ENCODE measurements at places on chromosomes 2 and 18. TPM values are rescaled to one million over a fixed set of nuclear protein-coding genes. Genes with fewer than 3 reads are reported as not detected.
A peak's percentile ranks its signal among the peaks of the same experiment; 100 is the strongest.

- no peak for DNase-seq
Measured at GRCh38 chr2:155412598-155412997, 714.1 kb downstream of the KCNJ3 start.

The DSG1 gene
- 0.77 TPM for total RNA-seq

DNA sequence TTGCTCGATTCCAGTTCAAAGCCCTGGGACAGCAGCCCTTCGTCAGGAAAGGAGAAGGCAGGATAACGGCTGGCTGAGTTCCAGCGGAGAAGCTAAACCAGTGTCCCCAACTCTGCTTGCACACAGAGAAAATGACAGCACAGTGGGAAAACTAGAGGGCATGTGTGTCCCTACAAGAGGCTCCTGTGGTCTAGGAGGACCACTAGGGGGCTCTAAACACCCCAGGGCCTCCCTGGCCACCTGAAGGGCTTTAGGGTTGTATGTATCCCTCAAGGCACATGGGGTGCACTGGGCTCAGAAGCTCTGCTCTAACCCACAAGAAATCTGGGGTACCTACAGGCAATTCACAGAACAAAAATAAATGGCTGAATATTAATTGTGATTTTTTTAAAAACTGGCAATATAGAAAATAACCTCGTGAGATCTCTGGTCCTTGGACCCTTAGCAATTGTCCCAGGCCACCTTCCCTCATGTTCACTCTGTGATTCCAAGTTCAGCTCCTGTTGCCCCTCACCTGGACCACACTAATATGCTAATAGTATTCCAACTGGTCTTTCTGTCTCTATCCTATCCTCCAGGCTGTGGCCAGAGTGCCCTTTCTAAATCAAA, 17.5 kb downstream of the STAT1 start:
- no peak for DNase-seq

- DNase-seq, result no peak
Measured at GRCh38 chr2:165407466-165407865, 62.0 kb upstream of the CSRNP3 start.

DNA sequence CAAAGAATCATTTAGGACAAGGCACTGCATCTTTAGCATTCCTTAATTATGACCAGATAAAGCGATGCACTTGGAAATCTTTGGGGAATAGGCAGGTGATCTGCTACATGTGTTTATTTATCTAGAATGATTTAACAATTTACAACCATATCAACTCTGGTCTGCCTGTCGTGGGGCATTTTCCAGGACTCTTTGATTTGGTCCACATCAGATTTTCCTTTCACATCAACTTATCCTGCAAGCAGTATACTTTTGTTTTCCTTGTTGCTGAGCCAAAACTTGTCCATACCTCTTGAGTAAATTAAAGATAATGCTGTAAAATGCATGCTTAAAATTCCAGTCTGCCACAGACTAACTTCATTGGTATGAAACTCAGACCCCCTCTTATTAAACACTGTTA, 312.4 kb upstream of the TCF4 start:
- DNase-seq, result no peak

DNA sequence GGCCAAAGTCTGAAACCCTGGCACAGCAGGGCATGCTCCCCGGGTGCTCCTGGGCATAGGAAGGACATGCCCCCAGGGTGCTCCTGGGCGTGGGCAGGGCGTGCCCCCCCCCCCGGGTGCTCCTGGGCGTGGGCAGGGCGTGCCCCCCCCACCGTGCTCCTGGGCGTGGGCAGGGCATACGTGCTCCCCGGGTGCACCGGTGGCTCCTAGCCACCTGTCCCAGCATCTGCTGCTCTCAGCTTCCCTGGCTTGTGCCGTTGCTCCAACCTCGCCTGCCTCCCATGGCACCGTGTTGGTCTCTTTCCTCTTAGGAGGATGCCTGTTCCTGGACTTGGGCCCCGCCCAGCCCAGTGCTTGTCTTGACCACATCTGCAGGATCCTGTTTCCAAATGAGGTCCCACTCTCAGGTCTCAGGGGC, 95.6 kb upstream of the CTDP1 start:
- peak; percentile 9 for DNase-seq

The DPYSL5 gene
- not detected for total RNA-seq

DNA sequence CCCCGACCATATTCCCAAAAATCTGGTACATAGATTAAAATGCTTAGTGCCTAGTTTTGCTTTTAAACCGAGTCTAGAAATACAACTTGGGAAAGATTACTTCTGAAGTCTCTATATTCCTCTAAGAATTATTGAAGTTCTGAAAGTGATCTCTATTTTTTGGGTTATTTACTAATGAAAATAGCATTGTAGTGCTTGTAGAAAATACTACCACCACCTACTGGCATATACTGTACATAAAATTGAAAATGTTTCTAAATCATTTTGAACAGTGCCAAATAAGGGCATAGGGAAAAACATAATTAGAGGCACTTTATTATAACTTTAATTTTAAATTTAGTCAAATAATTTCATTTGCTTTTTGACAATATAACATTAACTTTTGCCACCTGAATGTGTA, 1399.6 kb upstream of the ZEB2 start:
- DNase-seq, result no peak

DNA sequence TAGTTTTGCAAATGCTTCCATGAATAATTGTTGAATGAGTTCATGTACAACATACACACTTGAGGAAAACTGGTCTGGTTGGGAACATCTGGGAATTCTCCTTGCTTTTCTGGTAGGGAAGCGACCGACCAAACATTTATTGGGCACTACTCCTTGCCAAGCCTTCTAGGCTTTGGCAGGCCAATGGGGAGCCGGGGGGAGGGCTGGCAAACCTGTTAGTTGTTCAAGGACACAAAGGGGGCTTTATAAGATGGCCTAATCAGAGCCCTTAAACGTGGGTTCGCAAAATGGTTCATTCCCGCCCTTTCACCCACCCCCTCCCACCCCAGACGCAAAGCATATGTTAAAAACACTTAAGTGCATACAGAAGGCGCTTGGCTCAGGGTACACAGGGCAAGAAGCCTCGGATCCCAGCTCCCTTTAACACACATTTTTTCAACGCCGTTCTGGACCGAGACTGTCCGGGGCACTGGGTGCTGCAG, 844 bp upstream of the VSNL1 start:
- DNase-seq, result peak; percentile 46

The IL36G gene
- total RNA-seq, result not detected

DNA sequence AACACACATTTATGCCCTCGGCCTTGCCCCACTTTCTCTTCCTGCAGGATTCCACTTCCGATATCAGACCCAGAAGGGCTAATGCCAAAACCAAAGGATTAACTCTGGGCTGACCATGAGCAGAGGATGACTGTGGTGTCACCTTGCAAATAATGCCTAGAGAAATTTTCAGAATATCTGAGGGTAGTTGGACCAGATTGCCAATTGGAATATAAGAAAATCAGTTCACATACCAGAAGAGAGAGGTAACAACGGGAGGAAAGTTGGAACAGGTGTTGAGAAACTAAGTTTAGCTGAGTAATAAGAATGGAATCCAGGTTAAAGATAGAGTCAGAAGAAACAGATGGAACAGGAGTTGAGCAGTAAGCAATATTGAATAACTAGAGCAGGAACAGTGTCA, 232.7 kb upstream of the UBE2E3 start:
- no peak for DNase-seq

DNA sequence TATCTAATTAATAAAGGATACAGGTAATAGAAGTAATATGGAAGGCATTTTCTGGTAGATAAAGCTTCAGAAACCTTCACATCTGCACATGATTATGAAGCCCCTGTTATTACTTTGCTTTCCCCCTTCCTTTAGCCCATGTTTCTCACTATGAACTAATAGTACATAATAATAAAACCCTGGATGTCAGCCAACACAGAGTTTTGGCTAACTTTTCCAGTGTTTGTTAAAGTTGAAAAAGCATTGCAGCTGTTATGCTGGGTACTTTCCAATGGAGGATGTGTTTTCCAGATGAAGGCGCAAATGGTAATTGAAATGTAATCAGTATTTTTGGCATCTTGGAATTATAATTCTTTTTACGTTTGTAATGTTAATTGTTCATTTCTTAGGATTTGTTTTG, 43.5 kb downstream of the SPTBN1 start:
- no peak for DNase-seq

- no peak for DNase-seq
Measured at GRCh38 chr2:189628817-189629530, 32.3 kb upstream of the ASNSD1 start.

The RAX gene
- total RNA-seq, result not detected

GRCh38 chr2:224175538-224175937, 136.5 kb upstream of the SERPINE2 start:
- no peak for DNase-seq

The KIF1A gene
- total RNA-seq, result 1.6 TPM

GRCh38 chr2:205245001-205245400, 437.3 kb upstream of the NRP2 start:
- DNase-seq, result no peak

- DNase-seq, result no peak
Measured at GRCh38 chr2:186308347-186308746, 177.7 kb upstream of the ZC3H15 start.

GRCh38 chr2:196963043-196963442, 36.5 kb upstream of the PGAP1 start:
- no peak for DNase-seq

DNA sequence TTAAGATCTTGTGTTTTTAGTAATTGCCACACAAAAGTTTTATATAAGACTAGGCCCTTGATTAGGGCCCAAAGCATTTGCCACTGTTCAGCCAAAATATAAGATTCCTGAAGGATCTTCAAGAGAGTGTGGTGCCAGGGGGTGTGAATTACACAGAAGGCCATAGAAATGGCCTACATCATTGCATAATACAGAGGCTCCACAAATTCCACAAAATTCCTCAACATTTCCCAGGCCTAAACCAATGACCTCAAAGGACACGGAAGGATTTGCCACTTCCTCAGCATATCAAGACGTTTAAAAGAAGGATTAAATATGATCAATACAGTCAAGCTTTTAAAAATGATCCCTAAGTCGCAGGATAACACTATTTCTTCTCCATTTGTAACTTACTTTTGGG, 24.1 kb downstream of the COL6A3 start:
- DNase-seq, result no peak

The KLHL29 gene
- 0.69 TPM for total RNA-seq

DNA sequence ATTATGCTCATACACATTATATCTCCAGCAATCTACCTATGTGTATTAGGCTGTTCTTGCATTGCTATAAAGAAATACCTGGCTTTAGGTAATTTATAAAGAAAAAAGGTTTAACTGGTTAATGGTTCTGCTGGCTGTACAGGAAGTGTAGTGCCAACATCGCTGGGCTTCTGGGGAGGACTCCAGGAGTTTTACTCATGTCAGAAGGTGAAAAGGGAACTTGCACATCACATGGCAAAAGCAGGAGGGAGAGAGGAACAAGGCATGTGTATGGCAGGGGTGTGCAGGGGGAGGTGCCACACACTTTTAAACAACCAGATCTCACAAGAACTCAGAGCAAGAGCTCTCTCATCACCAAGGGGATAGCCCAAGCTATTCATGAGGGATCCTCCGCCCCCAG, 715.4 kb upstream of the ZEB2 start:
- DNase-seq, result no peak

DNA sequence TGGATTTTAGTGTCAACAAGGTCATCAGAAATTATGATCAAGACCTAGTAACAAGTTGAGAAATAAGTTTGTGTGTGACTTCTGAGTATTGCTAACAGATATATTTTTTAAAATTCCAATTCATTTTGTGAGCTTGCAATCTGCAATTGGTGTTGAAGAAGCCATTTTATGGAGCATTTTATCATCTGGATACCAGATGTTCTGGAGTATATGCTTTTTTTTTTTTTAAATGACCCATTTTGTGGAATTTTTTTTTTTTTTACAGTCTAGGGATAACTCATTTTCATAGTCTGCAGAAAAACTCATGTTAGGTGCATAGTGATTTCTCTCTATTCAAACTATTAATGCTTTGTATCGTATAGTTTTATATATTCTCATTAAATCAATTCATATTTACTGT, 12.6 kb downstream of the QPCT start:
- DNase-seq, result no peak

GRCh38 chr2:120293096-120294007, 40.7 kb downstream of the RALB start:
- no peak for DNase-seq

GRCh38 chr2:246489-247144, 17.2 kb downstream of the SH3YL1 start:
- DNase-seq, result no peak

GRCh38 chr2:8142461-8142860, 539.4 kb upstream of the ID2 start:
- no peak for DNase-seq

GRCh38 chr18:58727776-58728500, 56.7 kb downstream of the MALT1 start:
- peak; percentile 45 for DNase-seq

- no peak for DNase-seq
Measured at GRCh38 chr18:40987581-40987980, 967.5 kb upstream of the PIK3C3 start.

The SDC1 gene
- 0.42 TPM for total RNA-seq

The TUBA4B gene
- not detected for total RNA-seq

The FARP2 gene
- total RNA-seq, result 18.6 TPM

GRCh38 chr2:145339646-145340045, 819.7 kb upstream of the ZEB2 start:
- DNase-seq, result no peak

The EVX2 gene
- total RNA-seq, result not detected

The SPC25 gene
- 0.55 TPM for total RNA-seq

The CRACDL gene
- 4.0 TPM for total RNA-seq

The COLEC11 gene
- 2.1 TPM for total RNA-seq

The PLB1 gene
- total RNA-seq, result 3.3 TPM

GRCh38 chr2:198004173-198004572, 199.8 kb downstream of the PLCL1 start:
- DNase-seq, result no peak

GRCh38 chr2:165549619-165550018, 80.1 kb downstream of the CSRNP3 start:
- DNase-seq, result no peak

DNA sequence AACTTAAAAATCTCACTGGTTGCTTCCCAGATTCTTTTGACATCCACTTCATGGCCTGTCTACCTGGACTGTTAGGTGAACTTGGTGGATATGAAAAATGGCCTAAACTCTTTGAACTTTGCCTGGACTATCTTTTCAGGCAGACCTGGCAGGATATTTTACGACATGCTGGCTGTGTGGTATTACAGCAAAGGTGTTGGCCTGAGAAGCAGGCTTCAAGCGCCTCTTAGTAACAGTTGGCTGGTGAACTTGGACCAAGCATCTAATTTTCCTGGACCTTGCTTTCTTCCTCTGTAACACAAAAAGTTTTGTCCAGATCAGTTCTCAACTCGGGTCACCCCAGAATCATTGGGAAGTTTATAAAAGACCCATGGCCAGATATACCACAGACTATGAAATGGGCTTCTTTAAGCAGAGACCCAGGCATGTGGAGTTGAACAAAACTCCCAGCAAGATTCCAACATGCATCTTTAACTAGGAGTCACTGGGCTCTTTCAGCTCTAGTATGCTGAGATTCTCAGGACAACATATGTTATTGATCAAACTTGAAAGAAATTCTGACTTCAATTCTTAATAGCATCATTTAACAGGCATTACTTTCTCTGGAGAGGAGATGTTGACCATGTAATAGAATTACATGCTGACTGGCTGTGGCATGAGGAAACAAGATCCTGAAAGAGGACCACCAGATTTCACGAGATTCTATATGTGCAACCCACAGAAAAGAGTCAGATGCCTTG, 4.4 kb downstream of the LYPD1 start:
- no peak for DNase-seq

GRCh38 chr2:67043781-67044478, 353.2 kb upstream of the ETAA1 start:
- no peak for DNase-seq

- DNase-seq, result no peak
Measured at GRCh38 chr2:109212836-109213563, 84.0 kb downstream of the SH3RF3 start.
